ENCODE measurements at places on chromosomes 2 and 18.

DNA sequence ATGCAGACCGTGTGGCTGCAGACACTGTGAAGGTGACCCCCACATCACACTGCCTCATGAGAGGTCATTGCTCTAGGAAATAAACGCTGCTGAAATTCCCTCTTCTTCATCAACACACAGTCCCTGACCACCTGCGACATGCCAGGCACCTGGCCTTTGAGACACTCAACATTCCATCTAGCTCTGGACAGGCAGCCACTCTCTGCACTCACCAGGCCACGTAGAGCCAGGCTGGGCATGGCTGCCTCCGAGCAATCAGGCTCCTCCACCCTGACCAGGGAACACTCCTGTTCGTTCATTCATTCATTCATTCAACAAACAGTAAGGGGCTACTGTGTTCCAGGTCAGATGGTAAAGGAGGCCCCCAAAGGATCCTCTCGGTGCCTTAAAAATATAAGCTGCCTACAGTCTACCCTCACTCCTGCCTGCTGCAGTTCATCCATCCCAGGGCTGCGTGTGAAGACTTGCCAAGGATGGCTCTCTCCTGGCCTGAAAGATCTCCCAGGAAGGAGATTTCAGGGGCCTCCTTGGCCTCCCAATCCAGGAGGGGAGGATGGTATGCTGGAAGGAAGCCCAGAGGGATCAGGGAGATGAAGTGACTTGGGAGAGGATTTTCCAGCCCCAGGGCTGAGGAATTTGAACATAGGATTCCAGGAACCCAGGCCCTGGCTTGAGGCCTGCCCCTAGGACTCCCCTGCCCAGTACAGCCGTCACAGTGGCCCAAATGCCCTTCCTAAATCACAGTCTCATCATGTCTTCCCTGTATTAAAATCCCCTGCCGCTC is 66.7 kb downstream of the TNS1 start:
- no peak for DNase-seq

- DNase-seq: no peak
Measured at GRCh38 chr18:55432307-55433040, 155.5 kb downstream of the TCF4 start.

DNA sequence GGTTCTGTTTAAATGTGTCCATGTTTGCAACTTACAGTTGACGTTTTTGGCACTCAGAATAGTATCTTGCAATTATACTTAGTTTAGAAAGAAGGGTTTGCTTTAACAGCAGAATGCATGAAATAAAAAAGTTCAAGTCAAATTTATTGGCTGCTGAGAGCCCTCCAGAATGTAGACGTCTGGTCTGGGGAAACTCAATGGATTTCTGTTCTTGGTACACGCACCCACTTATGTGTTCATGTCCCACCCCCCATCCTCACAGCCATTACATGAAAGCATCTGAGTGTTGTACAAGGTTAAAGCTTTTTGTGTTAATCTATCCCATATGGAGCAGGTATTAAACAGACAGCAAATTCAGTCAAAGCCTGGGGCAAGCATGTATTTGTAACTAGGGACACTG is 219.5 kb downstream of the SOX11 start:
- DNase-seq: no peak

GRCh38 chr2:108959401-108959800 is 29.6 kb downstream of the EDAR start:
- no peak for DNase-seq

DNA sequence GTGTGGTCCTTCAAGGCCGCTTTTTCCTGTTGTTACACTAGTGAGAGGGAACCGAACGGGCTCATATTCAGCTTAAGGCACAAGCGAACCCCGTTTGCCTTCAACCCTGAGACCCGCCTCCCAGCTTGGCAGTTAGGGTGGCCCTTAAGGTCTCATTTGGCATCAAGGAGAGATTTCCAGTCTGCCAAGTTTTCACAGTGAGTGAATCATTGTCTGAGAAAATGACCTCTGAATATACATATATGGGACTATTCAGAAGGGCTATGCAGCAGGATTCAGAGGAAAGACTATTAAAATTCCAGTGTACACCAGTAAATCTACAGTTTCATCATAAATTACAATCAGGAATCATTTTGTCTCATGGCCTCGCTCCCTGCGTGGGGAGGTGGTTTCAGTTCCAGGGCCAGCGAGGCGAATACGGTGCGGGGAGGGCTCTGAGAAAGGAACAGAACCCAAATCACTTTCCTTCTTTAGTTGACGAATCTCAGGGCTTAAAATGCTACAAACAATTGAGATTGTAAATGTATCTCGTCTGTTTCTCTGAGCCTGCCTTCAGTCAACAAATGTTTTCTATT is 231.4 kb downstream of the FAM210A start:
- no peak for DNase-seq

GRCh38 chr18:37361335-37362157 is 204.1 kb downstream of the CELF4 start:
- DNase-seq: no peak

GRCh38 chr18:51400721-51401120 is 203.2 kb upstream of the MEX3C start:
- no peak for DNase-seq

DNA sequence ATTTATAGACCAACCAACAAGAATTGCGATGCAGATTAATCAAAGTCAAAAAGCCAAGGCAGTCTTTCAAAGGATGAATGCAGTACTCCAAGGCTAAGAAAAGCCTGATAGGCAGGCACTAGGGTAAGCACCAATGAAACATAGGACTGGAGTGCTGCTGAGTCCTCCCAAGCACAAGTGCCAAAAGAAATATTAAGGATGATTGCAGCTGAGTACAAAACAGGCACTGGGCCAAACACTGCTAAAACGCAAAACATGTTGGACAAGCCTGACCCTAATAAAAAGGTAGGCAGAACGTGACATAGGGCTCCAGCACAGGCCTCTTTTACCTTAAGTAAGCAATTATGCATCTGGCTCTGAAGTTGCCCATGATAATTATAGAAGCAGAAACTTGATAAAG is 160.1 kb upstream of the LRP1B start:
- no peak for DNase-seq

DNA sequence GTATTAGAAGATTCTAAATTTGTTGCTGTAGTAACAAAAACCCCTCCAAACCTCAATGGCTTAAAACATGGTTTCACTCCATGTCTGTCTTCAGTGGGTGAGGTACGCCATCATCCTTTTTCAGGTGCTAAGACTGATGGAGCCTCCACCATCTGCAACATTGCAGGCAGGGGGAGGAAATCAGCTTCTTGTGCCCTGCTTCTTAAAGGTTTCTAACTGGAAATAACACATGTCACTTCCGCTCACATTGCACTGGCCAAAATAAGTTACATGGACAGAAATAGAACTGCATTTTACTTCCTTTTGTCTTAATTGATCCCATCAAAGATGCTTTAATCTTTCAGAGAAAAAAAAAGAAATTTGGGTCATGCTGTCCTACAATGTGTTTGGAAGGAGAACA is 94.1 kb downstream of the GALNT3 start:
- DNase-seq: no peak

GRCh38 chr2:39718483-39718882 is 52.8 kb downstream of the TMEM178A start:
- DNase-seq: no peak

GRCh38 chr18:79569720-79570119 is 109.9 kb upstream of the CTDP1 start:
- no peak for DNase-seq

DNA sequence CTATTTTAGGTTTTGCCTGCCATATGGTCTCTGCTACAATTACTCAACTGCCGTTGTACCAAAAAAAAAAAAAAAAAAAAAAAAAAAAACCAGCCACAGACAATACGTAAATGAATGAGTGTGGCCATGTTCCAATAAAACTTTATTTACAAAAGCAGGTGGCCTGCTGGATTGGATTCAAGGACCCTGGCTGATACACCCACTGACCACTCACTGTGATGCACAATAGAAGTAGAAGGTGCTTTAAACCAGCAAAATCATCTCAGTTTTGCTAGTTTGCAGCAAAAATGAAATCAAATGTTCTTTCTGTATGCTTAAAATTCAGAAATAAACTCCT is 137.4 kb downstream of the AKAIN1 start:
- DNase-seq: no peak

- DNase-seq: no peak
Measured at GRCh38 chr2:181998891-181999654, 13.4 kb downstream of the PPP1R1C start.

GRCh38 chr2:124814968-124815745 is 790.1 kb downstream of the CNTNAP5 start:
- DNase-seq: no peak

GRCh38 chr2:133682906-133683305 is 114.6 kb upstream of the NCKAP5 start:
- no peak for DNase-seq

GRCh38 chr2:5839550-5839949 is 147.4 kb downstream of the SOX11 start:
- no peak for DNase-seq

- DNase-seq: no peak
Measured at GRCh38 chr2:188050726-188051125, 240.9 kb upstream of the GULP1 start.

GRCh38 chr2:127953128-127953718 is 67.5 kb upstream of the AMMECR1L start:
- DNase-seq: no peak

DNA sequence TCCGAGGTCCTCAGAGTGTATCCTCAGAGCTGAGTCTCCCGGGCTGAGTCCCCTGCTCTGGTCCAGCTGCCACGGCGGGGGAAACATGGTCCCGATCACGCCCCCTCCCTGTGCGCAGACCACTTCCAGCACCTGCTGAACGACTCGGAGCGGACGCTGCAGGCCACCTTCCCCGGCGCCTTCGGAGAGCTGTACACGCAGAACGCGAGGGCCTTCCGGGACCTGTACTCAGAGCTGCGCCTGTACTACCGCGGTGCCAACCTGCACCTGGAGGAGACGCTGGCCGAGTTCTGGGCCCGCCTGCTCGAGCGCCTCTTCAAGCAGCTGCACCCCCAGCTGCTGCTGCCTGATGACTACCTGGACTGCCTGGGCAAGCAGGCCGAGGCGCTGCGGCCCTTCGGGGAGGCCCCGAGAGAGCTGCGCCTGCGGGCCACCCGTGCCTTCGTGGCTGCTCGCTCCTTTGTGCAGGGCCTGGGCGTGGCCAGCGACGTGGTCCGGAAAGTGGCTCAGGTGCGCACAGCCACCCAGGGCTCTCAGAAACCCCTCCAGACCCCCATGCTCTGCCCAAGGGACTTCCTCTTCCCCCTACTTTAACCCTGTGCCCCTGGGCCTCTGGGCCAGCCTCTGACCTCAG is 26.7 kb downstream of the GPC1 start:
- no peak for DNase-seq

DNA sequence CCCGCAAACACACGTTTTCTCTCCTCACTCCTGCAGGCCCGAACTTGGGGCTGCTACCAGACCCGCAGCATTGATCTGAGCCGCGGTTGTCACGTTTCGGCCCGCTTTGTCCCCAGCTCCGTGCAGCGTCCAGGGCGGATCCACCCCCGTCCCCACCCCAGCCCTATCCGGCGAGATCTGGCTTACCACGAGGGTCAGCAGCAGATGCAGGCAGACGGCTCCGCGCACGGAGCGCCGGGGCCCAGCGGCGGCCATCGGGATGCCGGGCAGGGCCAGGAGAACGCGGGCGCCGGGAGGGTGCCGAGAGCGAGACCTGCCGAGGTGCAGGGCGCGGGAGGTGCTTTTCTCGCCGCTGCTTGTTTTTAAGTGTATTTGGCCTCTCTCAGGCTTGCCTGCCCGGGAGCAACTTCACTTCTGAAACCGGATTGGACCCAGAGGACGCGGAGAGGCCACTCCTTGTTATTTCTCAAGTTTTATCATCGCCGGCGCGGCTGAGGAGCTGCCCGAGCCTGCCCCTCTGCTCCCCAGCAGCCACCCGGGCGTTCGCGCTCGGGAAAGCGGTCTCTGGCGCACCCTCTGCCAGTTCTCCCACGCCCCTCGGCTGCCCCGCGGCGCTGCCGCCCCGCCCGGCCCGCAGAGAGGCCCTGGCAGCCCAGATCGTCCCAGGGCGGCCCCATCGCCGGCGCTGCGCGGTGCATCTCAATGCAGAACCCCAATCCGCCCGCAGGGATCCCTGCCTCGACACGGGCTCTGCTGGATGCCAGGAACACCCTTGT is at the start of gene DSC3:
Gene DSC3, minus strand, starts transcription at position 337 of the 776 bp plus-strand sequence. Its CDS starts 82 bp downstream, at position 255.
- DNase-seq: peak; percentile 51

DNA sequence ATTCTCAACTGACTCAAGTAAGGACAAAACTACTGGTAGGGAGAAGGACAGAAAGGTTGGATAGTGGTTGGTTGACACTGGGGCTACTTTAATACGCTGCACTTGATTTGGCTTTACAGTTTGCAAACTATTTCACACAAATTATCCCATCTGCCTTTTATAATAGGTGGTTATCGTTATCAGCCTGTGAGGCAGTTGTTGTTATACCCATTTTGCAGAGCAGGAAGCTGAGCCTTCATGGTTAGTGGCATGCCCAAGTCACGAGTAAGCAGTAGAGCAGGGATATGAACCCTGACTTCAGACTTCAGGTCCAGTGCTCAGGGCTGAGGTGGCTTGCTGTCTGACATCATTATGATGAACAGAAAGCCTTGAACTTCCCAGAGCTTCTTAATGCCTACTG is 5.3 kb downstream of the CTIF start:
- DNase-seq: no peak

GRCh38 chr2:51291762-51292551 is 260.0 kb upstream of the NRXN1 start:
- no peak for DNase-seq

DNA sequence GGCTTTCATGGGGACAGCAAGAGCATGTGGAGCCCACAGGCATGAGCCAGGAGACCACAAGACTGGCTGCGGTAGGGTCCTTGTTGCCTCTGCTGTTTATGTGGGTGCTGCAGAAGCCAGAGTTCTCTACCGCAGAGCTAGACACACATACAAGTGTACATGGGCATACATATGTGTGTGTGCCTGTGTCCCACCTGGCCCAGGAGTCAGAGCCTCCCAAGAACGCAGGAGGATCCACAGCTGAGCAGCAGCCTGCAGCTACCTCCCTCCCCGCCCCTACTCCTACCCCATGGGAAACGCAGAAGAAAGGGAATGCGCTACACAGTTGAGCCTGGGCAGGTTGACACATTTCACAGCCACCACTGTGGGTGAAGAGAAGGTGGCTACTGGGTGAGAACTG is 438.1 kb upstream of the SMIM21 start:
- no peak for DNase-seq

- DNase-seq: no peak
Measured at GRCh38 chr2:239461291-239462190, 60.7 kb upstream of the HDAC4 start.

Data from endothelial cell (in vitro differentiated cells).